ENCODE measurements at places on chromosomes 7 and 10.
A peak's percentile ranks its signal among the peaks of the same experiment; 100 is the strongest.

DNA sequence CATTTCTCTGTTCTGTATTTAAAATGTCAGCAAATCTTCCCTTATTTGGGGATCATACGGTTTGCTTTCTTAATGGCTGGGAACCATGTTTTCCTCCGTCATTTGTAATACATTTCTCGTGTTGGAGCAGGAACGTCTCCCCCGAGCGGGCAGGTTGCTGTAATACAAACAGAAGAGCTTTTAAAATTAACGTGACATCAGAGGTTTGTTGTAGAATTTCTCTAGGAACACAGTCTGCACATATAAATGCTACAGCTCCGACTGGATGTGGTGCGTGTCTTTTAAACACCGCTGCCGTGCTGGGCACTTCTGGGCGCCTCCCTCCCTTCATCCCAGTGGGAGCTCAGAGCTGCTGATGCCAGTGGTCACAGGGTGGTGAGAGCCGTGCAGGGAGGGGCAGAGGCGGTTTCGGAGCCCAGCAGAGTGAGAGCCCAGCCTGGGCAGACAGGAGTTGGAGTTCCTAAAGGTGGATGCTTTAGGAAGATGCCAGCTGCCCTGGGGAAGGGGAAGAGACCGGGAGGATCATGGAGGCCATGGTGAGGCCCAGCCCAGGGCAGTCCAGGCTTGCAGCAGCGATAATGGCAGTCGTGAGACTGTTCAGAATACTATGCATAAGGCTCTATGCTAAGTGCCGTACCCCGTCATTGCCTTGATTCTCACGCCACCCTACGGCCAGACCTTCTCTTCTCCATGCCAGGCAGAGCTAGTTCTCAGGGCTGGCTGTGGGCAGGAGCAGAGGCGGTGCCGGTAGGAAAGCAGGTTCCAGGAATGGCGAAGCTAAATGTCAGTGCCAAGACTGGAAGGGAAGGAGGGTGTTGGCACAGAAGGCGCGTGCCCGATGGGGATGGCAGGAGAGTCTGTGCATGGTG is 96.2 kb downstream of the GLRX3 start:
- H3K4me1 ChIP-seq = no peaks in the 10 kb centered on the region
- no peak for DNase-seq
- peaks cover under 1% of the 10 kb centered on the region for H3K36me3 ChIP-seq
- no peak overlapping the region for H3K4me3 ChIP-seq

DNA sequence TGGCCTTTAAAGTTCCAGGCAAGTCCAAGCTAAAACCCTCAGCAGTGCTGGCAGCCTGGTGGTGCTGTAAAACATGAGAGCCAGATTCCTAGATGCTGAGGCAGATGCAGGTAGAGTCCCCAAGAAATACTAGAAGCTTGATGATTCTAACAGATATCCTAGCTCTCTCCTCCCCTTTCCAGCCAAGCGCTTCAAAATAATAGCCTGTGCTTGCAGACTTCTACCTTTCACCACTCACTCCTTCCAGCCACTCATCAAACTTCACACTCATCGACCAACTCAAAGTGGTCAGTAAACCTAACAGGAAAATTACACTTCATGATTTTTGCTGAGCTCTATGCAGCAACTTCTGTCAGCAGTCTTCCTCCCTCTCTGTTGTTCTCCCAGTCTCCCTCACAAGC is 50.2 kb downstream of the LMBR1 start:
- no peak for DNase-seq
- no peak overlapping the region for H3K27ac ChIP-seq
- peaks cover 22% of the 10 kb centered on the region for H3K4me1 ChIP-seq
- H3K4me3 ChIP-seq = no peak overlapping the region
- H3K27me3 ChIP-seq = no peaks in the 10 kb centered on the region

DNA sequence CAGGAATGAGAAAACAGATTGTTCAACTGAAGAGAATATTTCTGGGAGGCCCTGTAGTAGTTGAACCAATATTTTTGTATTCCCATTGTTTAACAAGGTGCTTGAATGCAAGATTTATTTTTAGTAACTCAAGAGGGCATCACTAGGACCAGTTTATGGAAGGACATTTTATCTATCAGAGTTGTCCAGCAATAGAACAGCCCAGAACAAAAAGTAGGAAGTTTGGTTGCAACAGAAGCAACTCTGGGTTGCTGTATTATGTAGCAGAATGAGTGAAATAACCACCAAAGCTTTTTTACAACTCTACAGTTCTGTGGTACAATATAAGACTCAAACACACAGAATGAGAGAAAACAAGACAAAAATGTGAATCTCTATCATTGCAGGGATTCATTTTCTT is 34.7 kb downstream of the CPED1 start:
- no peak overlapping the region for H3K27ac ChIP-seq
- no peaks in the 10 kb centered on the region for H3K4me1 ChIP-seq
- H3K36me3 ChIP-seq = peaks cover 2% of the 10 kb centered on the region
- no peak for DNase-seq
- peaks cover 6% of the 10 kb centered on the region for H3K27me3 ChIP-seq

DNA sequence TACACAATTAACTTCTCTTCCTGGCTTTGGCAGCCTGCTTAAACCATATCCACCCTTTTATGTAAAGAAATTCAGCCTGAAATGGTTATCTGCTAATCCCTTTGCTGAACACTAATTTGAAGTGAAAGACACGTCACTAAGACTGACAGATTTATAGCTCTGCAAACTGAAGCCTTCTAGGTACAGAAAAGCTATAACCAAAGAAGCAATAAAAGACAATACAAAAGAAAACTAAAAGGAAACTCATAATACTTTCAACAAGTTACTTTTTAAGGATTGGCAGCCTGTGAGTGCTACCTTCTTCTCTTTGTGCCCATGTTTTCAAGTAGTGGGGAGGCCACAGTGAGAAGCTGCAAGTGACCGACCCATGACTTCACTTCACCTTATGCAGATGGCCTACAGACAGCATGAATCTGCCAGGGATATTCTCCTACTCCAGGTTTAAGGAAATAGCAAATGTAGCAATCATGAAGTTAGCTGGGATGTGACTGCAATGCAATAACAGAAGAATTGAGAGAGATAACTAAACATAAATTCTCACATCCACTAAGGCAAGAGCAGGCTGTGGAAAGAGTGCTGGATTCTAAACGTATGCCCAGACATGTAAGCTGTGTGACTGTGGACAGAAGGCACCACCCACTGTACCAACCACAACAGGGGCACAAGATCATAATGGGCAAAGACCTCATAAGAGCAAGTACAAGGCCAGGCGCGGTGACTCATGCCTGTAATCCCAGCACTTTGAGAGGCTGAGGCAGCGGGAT is 10.7 kb upstream of the SPOCK2 start:
- no peak for DNase-seq
- peaks cover 34% of the 10 kb centered on the region for H3K36me3 ChIP-seq
- no peak overlapping the region for H3K27ac ChIP-seq
- H3K4me3 ChIP-seq = no peak overlapping the region

GRCh38 chr7:26321435-26321834 is 29.8 kb downstream of the SNX10 start:
- H3K4me3 ChIP-seq = no peak overlapping the region
- H3K27me3 ChIP-seq = no peaks in the 10 kb centered on the region
- H3K4me1 ChIP-seq = peaks cover 30% of the 10 kb centered on the region

DNA sequence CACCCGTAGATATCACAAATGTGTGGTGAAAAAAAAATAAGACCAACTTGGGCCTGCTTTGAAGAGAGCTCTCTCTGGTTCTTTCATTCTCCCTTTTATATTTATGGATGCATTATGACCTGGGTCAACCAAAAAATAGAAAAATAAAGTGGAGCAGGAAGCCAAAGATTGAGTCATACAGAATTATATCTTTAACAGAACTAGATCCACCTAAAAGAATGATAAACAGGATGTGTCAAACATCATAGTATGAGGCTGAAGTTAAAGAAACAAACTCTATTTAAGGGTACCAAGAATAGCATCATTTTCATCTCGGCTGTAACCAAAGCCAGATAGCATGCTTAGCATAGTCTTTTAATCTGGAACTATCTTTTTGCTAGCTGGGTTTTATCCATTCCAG is 28.8 kb upstream of the NMT2 start:
- H3K27ac ChIP-seq = no peak overlapping the region
- no peak overlapping the region for H3K4me3 ChIP-seq
- H3K36me3 ChIP-seq = no peaks in the 10 kb centered on the region
- no peaks in the 10 kb centered on the region for H3K4me1 ChIP-seq
- no peak for DNase-seq

- DNase-seq = no peak
- no peaks in the 10 kb centered on the region for H3K27me3 ChIP-seq
- H3K27ac ChIP-seq = no peak overlapping the region
- H3K4me3 ChIP-seq = no peak overlapping the region
- H3K4me1 ChIP-seq = no peaks in the 10 kb centered on the region
These were observed 721.1 kb upstream of the C7orf33 start for GRCh38 chr7:147869456-147869855.

DNA sequence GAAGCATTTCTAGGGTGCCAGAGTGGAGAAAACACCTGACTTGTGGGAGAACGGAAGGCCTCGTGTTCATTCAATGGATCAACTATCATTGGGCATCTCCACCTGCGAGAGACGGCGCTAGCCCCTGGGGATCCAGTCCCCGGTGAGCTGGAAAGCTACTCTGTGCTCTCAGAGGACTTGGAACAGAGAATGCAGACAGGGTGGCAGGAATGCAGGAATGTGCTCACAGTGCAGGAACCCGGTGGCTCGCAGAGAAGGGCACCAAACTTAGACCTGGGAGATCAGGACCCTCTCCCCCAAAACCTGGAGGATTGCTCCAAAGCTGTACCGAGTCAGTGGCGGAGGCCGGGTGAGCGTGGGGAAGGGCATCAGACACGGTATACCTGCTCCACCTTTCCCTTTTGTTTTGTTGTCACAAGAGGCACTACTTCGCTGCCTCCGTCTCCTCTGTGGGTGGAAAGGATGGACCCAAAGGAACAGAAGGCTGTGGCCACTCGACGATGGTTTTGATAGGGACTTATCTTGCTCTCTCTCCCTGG is 569.0 kb upstream of the C7orf33 start:
- H3K4me3 ChIP-seq = no peak overlapping the region
- DNase-seq = no peak
- H3K4me1 ChIP-seq = no peaks in the 10 kb centered on the region
- no peaks in the 10 kb centered on the region for H3K36me3 ChIP-seq
- H3K27ac ChIP-seq = no peak overlapping the region
- H3K27me3 ChIP-seq = no peaks in the 10 kb centered on the region

GRCh38 chr7:149147752-149148653 is 750 bp downstream of the ZNF398 start:
- peak overlapping the region; percentile 96 for H3K4me3 ChIP-seq
- H3K27me3 ChIP-seq = no peaks in the 10 kb centered on the region
- peaks cover 6% of the 10 kb centered on the region for H3K36me3 ChIP-seq

DNA sequence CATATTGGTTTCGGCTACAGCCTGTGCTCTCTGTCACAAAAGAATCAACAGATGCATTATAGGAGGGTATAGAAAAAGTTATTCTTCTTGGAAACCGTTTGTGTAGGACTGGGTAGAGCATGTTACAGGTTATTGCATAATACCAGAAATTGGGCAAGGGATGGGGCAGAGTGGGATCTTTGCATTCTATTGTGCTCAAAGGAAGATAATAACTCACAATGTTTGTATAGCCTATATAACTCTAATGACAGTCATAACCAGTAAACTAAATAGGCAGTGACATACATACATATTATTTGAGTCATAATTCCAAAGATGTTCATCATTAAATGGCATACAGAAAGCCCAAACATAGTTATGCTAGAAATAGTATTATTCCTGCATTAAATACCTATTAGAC is 179.7 kb downstream of the XPNPEP1 start:
- H3K4me1 ChIP-seq = no peaks in the 10 kb centered on the region
- no peak overlapping the region for H3K27ac ChIP-seq
- H3K36me3 ChIP-seq = no peaks in the 10 kb centered on the region
- H3K4me3 ChIP-seq = no peak overlapping the region
- no peak for DNase-seq
- no peaks in the 10 kb centered on the region for H3K27me3 ChIP-seq

DNA sequence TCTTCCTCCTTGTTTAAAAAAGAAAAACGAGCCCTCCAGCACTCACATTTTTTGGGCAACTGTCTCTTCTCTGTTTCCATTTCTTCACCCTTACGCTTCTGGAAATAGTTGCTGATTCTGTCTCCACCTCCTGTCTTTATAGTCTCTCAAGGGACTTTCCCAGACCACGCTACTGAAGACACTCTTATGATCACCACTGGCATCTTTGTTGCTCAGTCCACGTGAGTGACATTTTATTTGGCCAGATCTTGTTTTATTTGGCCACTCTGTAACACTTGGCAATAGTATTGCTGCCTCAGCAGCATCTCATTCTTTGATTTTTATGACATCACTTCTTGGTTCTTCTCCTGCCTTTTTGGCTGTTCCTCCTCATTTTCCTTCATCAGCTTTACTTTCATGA is 21.6 kb upstream of the NME8 start:
- H3K4me3 ChIP-seq = peak overlapping the region; percentile 28
- H3K27me3 ChIP-seq = no peaks in the 10 kb centered on the region
- peaks cover 17% of the 10 kb centered on the region for H3K4me1 ChIP-seq
- H3K36me3 ChIP-seq = no peaks in the 10 kb centered on the region

DNA sequence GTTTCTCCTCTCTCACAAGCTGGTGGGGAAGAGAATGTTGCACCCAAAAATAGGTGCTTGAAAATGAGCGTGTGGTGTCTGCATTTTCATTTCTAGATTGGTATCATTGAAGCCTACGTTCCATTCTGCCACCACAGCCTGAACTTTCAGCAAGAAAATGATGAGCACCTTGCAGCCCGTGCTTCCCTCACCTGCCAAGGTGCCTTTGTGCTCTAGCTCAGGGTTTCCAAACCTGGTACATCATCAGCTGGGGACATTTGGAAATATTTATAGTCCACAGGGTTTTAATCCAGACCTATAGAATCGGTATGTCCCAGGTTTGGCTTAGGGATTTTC is 701.2 kb downstream of the AUTS2 start:
- no peak for DNase-seq
- no peak overlapping the region for H3K4me3 ChIP-seq
- H3K4me1 ChIP-seq = no peaks in the 10 kb centered on the region
- peaks cover 7% of the 10 kb centered on the region for H3K36me3 ChIP-seq
- H3K27me3 ChIP-seq = no peaks in the 10 kb centered on the region
- H3K27ac ChIP-seq = no peak overlapping the region

- H3K36me3 ChIP-seq = peaks cover 2% of the 10 kb centered on the region
- H3K27me3 ChIP-seq = no peaks in the 10 kb centered on the region
- DNase-seq = no peak
- H3K4me1 ChIP-seq = peaks cover 18% of the 10 kb centered on the region
- no peak overlapping the region for H3K27ac ChIP-seq
These were observed 5.7 kb downstream of the ANK3 start for GRCh38 chr10:60384011-60384410.

Measured in memory B cell (primary cell).